Dorsolateral prefrontal cortex (tissue), 122 donors: ENCODE measurements at places on chromosomes 7 and 10. TPM values are rescaled to one million over a fixed set of nuclear protein-coding genes. Genes with fewer than 3 reads are reported as not detected.

The GRM3 gene
- 72.2 TPM for total RNA-seq

The NCF1 gene
- 1.4 TPM for total RNA-seq

The TRIM50 gene
- total RNA-seq, result not detected

The ETV1 gene
- total RNA-seq, result 36.9 TPM

The HELLS gene
- 8.1 TPM for total RNA-seq

The ANKRD61 gene
- not detected for total RNA-seq

The GDF10 gene
- total RNA-seq, result 11.4 TPM

The ZDHHC16 gene
- total RNA-seq, result 30.3 TPM
